Stimulated activated CD8-positive, alpha-beta memory T cell treated with anti-CD3 and anti-CD28 coated beads, Interleukin-7, amount 100 ng/mL, for 24 hours (primary cell): ENCODE measurements at places on chromosomes 12 and 14.

- no peak for DNase-seq
Measured at GRCh38 chr12:92332552-92332951, 186.9 kb upstream of the BTG1 start.

GRCh38 chr12:58030566-58031279 is 89.4 kb downstream of the ATP23 start:
- no peak for DNase-seq

GRCh38 chr14:74486164-74486563 is 6.9 kb downstream of the NPC2 start:
- no peak for DNase-seq

GRCh38 chr12:50119387-50119786 is 7.4 kb downstream of the COX14 start:
- no peak for DNase-seq

- peak; percentile 12 for DNase-seq
Measured at GRCh38 chr12:75476071-75476470, 4.5 kb upstream of the GLIPR1 start.

GRCh38 chr12:10147714-10148403 is 17.9 kb upstream of the CLEC7A start:
- DNase-seq = no peak

GRCh38 chr14:33114331-33114730 is 175.7 kb downstream of the NPAS3 start:
- no peak for DNase-seq

DNA sequence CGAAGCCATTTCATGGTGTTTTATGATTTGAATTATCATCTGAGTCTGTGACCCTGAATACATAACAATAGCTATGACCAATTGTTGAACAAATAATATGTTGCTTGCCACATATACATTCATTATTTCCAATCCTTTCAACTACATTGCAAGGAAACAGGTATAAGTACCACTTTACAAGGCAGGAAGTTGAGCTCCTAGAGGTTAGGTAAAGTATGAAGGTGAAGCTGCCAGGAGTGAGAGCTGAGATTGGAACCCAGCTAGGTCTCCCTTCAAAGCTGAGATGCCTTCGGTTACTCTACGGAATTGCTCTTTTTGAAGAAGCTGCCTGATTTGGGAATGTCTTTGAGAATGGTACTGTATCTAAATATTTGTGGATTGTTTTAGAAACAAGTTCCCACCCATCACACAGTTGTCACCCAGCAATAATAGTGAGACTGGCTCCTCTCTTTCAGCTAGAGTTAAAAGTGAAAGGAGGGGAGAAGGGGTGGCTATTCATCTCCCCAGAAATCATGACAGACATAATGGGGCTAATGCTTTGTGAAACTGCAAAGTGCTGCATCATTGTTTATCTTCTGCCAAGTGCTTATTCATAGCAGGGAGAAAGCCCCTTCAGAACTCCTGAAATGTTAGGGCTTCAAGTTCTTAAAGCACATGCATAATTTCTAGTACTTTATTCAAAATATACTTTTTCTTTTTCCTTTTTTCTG is 75.9 kb upstream of the AMIGO2 start:
- no peak for DNase-seq

DNA sequence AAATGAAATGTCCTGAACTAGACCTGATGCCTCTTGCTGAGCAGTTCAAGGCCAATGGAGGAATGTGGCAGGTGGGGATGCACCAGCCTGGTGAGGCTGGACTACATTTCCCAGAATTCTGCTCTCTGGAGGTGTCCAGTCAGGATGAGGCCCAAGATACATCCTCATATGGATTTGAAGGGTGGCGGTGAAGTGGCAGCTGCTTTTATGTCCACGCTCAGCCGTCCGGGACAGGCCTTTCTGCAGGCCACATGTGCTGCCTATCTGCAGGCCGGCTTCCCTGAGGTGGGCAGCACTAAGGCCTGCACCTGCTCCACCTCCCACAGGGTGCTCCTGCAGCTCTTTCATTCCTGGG is 230.2 kb downstream of the BCL11B start:
- DNase-seq = no peak

DNA sequence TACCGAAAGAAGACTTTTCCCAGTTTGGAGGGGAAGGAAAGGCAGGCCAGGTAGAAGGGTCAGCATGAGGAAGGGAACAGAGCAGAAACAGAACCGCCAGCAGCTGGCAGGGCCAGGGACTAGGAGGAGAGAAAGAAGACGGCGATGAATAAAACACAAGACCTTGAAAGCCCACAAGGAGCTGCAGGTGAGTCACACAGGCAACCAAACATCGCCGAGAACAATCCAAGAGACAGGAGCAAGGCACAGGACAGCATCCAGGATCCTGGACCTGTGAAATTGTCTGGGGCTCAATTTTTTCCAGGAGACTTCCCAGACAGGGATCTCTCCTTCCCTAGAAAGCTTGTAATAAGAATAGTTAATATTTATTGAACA is 47.3 kb downstream of the NUAK1 start:
- DNase-seq = no peak

DNA sequence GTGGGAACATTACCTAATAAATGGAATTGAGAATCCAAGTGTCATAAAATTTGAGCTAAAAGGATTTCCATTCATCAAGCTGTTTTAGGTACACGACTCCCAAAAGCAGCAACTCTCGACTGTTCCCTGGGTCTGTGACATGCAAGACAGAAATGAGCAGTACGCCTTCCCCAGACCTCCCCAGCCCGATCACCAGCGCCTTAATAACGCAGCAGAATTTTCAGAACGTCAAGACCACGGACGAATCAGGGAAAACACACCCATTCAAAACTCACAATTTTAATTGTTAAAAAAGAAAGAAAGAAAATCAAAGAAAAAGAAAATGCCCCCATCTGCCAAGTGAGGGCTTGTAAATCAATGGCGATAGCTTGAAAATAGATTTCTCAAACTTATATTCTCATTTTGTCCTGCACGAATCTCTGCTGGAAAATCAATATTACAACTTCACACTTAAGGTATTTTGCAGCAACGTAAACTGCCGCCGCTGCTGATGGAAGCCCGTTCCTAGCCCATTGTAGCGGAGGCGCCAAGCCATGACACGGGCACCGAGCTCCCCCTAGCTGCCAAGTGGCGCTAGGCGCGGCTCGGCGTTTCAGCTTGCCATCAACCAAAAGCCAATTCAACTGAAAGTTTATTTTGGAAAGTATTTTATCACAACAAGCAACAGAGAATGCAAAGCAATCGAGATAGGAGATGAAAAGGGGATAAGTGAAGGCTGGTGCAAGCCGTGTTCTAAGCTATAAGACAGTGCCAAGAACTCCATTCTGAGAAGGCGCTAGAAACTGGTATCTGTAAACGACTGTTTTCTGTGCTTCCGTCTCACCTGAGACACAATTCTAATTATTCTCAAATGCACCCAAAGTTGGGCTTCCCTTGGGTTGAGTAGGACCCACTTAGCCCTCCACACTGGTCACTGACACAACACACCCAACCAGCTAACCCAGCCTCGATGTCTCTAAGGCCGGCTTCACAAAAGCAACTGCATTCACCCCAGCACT is 5.5 kb downstream of the BCL11B start:
- peak; percentile 73 for DNase-seq

- no peak for DNase-seq
Measured at GRCh38 chr14:37232907-37233481, 35.3 kb downstream of the MIPOL1 start.

GRCh38 chr12:101823891-101824290 is 6.9 kb downstream of the GNPTAB start:
- DNase-seq = peak; percentile 21

GRCh38 chr14:81400852-81401251 is 728 bp upstream of the STON2 start:
- DNase-seq = no peak

DNA sequence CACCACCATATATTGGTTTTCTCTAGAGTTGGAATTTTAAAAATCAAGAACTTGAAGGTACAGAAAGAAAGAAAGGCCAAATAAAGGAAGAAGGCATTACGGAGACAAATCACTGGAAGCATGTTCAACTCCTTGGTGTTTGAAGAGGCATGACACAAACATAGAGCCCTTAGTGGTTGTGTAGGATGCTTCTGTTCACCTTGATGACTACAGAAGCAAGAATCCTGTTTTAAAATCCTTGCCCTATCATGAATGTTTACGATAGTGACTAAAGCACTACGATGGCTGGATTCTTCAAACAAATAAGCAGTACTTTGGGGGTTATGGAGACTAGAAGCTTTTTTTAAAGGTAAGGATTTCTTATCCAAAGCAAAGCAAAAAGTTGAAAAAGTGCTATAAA is 10.3 kb upstream of the ISM2 start:
- no peak for DNase-seq

- DNase-seq = peak; percentile 46
Measured at GRCh38 chr12:44847888-44848702, 28.0 kb downstream of the NELL2 start.

DNA sequence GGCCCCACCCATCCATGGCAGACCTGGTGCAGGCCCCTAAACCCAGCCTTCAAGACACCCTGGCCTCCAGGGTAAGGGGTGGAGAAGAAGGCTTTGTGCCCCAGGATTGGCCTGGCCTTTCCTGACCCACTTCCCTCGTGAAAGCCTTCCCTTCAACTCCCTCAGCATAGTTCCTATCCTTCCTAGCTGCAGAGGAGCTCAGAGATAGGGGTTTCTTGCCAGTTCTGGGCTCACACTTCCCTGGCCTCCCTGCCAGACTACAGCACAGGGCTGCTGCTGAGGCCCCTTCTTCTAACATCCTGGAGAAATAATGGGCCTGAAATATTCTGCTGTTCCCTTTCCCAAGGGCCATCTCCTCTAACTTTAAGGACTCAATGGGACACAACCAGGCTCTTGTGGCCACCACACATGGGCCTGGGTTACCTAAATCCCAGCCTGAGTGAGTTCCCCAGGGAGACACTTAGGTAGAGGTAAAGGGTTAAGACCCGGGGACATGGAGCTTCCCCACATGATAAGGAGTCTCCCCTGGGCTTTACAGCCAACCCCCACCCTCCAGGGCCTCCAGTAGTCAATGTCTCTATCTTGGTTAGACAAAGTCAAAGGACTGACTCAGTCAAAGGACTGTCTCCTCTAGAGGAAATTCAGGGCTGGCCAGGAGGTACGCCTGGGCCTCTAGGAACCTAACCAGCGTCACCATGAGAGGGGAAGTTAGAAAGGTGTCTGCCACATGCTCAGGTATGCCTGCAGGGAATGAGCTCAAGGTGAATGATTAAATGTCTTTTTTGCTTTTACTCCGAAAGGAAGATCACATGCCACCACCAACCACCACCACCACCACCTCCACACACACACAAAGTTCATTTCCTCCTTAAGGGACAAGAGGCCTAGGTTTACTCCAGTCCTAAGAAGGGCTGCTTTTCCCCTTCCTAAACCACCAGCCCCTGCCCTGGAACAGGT is 7.1 kb downstream of the ZFP36L1 start:
- no peak for DNase-seq

DNA sequence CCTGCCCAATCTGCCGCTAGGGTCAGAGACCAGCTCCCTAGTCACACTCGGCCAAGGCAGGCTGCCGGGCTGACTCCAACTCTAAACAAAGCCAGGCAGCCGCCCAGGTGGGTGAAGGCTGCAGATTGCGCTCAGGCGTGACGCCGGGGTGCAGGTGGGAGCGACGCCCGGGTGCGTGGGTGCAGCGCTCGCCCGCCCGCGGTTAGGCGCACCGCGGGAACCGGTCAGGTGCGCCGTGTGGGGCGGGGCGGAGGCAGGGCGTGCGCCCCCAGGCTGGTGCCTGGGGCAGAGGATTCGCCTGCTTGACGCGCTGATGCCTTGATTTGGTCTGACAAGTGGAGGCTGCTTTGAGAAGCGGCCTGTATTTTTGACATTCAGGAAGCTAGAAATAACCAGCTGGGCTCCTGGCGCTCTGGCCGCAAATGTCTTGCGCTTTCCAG is 126.7 kb upstream of the HIF1A start:
- peak; percentile 14 for DNase-seq

- no peak for DNase-seq
Measured at GRCh38 chr12:121189619-121190155, 20.2 kb upstream of the P2RX4 start.

GRCh38 chr12:89529738-89530137 is 3.9 kb upstream of the POC1B start:
- DNase-seq = no peak

- no peak for DNase-seq
Measured at GRCh38 chr12:109910969-109911348, 10.9 kb downstream of the TCHP start.
